ENCODE measurements at places on chromosomes 5 and 9. TPM values are rescaled to one million over a fixed set of nuclear protein-coding genes. Genes with fewer than 3 reads are reported as not detected.

- DNase-seq: no peak
Measured at GRCh38 chr5:137619191-137619870, 116.6 kb downstream of the KLHL3 start.

Gene RLN2
- 10.6 TPM for polyA plus RNA-seq

Gene PCDHGA3
- not detected for polyA plus RNA-seq

Gene APBA1
- polyA plus RNA-seq: not detected

Gene GPR151
- polyA plus RNA-seq: not detected

Gene MOB3B
- polyA plus RNA-seq: 10.1 TPM

- no peak for DNase-seq
Measured at GRCh38 chr9:119181561-119181960, 187.7 kb downstream of the BRINP1 start.

DNA sequence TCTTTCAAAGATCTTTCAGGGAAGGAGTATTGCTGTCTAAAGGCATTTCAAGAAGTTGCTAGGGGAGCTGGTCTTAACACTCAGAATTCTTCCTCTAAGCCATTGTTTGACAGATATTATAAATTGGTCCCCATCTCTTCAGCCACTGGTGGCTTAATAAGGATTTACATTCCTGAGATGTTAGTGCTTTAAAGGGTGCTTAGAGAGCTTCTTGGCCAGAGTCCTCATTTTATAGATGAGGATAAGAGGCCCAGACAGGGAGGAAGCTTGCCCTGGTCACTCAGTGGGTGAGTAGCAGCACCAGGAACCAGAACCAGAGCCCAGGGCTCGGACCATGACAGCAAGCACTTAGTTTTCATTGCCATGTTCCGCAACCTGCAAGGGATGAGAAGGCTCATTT lies 53.2 kb downstream of the GALNT10 start:
- no peak for DNase-seq

Gene TMEM215
- polyA plus RNA-seq: not detected

DNA sequence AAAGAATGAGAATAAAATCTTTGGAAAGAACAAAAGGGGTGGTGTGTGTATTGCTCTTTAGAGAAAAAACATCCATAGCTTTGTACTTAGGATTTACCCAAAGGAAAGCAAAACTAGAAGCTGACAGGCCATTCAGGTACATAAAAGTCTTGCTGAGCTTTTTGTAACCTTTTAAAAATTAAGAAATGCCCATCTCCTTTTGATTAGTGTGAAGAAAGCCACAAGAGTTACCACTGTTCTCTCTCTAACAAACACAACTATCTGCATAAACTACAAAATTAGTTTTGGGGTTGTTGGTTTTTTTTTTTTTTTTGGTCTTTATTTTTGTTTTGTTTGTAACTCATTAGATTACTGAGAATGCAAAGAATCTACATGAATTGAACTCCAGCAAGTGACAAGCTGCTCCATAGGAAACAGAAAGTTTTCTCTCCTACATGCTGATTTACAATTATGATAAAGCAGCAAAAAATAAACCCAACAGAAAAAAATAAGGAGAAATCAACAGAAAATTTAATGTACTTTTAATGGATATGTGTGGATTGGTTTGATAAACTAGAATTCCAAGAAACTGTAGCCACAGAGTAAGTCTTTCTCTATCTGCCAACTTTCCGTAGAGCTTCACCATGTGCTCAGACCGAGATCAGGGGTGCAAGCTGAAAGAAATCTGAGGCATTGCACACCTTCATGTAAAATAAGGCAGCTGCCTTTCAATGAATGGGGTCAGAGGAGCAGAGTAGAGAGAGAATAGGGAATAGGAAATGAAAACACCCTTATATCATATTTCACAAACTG lies 12.3 kb downstream of the BAAT start:
- DNase-seq: no peak

Gene ACOT12
- polyA plus RNA-seq: not detected

Gene ADAMTS12
- not detected for polyA plus RNA-seq

- DNase-seq: peak; percentile 34
Measured at GRCh38 chr9:82961504-82962125, 101.3 kb downstream of the RASEF start.

- no peak for DNase-seq
Measured at GRCh38 chr5:160466889-160467554, 45.4 kb downstream of the PTTG1 start.

- DNase-seq: no peak
Measured at GRCh38 chr5:130331332-130331731, 427.1 kb downstream of the CHSY3 start.

DNA sequence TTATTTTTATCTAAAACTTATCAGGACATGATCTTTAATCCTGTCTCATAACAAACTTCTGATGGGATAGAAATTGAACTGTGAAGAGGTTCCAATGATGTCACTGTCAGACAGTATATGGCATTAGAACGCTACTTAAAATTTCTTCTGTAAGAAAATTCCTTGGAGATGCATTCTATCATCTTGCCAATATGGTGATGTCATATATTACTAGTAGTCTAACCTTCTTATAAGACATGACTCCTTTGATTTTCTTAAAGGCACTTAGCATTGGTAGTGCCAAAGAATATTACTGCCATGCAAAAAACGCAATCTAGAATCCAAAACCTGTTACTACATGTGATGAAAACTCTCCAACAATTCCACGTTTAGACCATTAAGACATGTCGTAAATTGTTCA lies 131.1 kb downstream of the SLC25A46 start:
- no peak for DNase-seq

DNA sequence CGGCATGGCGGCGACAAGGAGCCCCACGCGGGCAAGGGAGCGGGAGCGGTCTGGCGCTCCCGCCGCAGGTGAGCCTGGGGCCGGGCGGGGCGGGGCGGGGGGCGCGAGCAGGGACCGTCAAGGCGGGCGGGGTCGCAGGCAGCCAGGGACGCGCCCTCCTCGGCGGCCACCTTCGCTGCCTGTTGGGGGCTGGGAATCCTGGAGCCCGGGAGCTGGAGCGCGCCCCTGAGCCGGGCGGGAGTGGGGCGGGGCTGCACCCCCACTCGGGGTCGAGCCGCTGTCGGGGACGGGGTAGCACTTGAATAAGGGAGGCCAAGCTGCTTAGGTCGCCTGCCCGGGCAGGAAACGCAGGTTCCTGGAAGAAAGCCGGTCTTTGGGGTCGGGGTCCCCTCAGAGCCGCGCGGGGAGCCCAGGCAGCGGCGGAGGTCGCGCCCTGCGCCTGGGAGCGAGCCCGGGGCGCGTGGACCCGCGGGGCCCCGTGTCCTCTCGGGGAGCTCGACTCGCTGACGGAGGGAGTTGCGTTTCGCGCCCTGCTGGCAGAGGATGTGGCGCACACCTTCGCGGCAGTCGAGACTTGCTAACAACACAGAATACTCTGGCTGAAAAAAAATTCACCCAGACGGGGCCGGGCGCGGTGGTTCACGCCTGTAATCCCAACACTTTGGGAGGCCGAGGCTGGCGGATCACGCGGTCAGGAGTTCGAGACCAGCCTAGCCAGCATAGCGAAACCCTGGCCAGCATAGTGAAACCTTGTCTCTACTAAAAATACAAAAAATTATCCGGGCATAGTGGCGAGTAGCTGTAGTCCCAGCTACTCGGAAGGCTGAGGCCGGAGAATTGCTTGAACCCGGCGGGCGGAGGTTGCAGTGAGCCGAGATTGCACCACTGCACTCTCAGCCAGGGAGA lies 552 bp downstream of the OTULINL start:
- peak; percentile 59 for DNase-seq

GRCh38 chr5:5421149-5421960 lies 1.1 kb upstream of the ICE1 start:
- DNase-seq: peak; percentile 27

Gene PCDHB13
- polyA plus RNA-seq: not detected

Gene C9orf152
- polyA plus RNA-seq: not detected

DNA sequence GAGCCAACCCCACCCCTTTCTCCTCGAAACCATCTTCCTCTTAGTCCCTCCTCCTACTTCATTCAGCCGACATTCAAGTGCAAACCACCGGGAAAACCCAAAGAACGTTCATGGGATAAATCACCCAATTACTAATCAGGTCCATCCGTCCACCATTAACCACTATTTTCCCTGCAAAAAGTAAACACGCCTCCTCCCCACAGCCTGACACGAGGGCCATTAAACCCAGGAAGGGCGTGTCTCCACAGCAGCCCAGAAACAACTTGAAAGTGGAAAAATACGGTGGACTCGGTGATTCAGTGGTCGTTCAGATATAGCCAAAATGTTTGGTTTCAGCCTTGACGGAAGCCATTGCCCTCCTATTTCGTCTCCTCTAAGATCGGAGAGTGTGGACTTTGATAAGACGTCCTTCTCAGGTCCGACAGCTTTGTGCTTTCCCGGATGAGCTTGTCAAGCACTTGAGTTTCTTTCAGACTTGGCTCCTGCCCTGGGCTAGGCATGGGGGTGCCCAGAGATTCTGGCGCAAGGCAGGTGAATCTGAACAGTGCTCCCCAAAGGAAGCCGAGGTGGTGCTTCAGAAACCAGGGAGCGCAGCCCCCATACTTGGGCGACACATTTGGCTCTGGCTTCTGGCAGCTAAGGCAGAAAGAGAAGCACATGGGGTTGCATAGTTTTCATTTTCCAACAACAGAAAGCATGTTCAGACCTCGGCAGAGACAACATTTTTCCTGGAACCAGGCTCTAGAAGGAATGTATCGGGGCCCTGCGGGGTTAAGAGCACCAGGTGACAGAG lies 56.6 kb downstream of the SMIM23 start:
- no peak for DNase-seq

- no peak for DNase-seq
Measured at GRCh38 chr9:14312719-14313377, 1.1 kb downstream of the NFIB start.
